Effector CD8-positive, alpha-beta T cell (primary cell): ENCODE measurements at places on chromosomes 5 and 9.

- DNase-seq, result no peak
Measured at GRCh38 chr5:167771571-167771970, 519.9 kb upstream of the WWC1 start.

- DNase-seq, result no peak
Measured at GRCh38 chr5:173944511-173944910, 44.5 kb upstream of the C5orf47 start.

GRCh38 chr9:128094166-128094949 is 26.3 kb downstream of the SLC25A25 start:
- DNase-seq, result peak; percentile 53

DNA sequence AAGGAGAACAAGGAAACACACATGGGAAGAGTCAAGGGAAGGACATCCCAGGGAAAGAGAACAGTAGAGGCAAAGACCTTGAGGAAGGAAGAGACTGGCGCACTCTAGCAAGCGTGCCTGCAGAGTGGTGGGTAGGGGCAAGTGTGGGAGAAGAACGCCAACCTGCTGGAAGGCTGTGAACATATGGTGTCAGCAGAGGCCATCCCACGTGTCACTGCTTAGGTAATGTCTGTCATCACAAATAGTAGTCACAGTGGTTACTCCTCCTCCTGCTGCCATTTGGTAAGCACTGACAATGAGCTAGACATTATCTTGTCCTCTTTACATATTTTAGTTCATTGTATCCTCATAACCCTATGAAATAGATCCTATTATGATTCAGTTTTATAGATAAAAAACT is 206.4 kb upstream of the TRIM32 start:
- DNase-seq, result no peak

DNA sequence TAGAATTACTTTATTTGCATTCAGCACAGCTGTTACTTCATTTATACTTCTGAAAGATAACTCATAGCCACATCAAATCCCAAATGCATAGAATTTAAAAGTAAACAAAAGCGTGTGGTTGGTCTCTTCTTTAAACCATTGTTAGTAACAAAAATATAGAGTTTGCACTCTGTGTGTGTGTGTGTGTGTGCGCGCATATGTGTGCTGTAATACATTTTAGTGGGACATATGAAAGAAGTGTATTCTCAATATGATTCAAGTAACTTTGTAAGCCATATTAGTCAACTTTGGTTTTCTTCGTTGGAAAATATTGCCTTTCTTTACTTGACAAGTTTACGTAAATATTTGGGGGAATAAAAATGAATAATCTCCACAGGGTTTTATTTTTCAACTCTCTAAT is 106.1 kb upstream of the PRRC1 start:
- DNase-seq, result no peak

GRCh38 chr9:136962163-136962562 is 10.1 kb downstream of the LCN12 start:
- DNase-seq, result no peak

- no peak for DNase-seq
Measured at GRCh38 chr5:74251141-74252035, 389.1 kb downstream of the ENC1 start.
